ENCODE measurements at places on chromosomes 7 and 10.

- DNase-seq = no peak
Measured at GRCh38 chr10:132878730-132879407, 63.5 kb downstream of the CFAP46 start.

- DNase-seq = no peak
Measured at GRCh38 chr7:132189881-132190280, 386.4 kb downstream of the PLXNA4 start.

GRCh38 chr7:80829527-80829926 lies 89.3 kb downstream of the SEMA3C start:
- DNase-seq = no peak

DNA sequence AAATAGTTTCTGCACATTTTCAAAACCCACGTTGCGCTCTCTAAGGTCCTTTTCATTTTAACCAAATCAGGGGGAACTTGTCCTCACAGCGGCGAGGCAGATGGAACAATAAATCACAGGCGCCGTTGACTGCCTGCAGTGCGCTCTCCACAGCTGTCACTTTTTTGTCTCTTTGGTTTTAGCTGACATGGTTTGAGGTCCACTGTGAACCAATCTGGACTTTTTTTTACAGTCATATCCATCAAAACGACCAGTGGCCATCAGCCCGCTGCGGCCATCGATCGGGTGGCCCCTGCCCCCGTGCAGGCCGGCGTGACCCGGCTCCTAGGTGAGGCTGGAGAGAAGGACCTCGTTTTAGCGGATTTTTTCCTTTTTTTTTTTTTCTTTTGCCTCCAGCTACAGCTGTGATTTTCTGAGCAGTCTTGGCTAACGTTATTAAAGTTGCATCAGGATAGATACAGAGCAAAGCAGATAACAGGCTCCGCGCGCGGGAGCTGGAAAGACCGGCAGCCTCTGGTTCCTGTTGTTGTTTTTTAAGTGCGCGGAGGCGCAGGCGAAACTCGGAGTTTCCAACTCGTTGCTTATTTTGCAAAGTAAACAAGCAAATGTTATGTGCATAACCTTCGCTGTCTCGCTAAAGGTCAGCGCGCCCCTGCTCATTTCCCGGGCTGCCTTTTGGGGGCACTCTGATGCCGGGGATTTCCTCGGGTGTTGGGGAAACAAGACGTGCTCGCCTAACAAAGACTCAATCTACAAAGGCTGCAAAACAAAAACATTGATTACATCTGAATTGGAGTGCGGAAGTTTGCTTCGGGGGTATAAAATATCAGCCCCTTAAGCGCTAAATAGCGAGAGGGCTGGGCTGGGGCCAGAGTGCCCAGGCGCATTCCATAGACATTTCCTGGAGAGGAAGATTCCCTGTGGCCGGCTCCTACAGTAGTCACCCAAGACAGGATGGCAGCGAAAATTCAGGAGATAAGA lies 414.8 kb upstream of the MKI67 start:
- DNase-seq = no peak

DNA sequence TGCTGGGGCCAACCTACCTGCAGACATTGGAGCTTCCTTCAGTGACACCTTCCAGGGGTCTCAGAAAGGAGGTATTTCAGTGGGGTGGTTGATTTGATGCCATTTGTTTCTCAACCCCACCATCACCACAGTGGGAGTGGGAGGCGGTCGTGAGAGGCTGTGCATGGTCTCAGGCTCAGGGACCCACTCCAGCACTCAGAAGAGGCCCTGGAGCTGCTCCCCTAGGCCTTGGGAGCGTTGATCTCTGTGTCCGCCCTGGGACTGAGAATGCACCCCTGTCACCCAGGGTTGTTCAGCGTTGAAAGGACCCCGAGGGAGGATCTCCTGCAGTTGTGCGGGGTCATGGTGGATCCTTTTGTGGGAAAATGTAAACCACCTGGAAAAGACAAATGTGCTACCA lies 410.6 kb downstream of the GLRX3 start:
- no peak for DNase-seq

DNA sequence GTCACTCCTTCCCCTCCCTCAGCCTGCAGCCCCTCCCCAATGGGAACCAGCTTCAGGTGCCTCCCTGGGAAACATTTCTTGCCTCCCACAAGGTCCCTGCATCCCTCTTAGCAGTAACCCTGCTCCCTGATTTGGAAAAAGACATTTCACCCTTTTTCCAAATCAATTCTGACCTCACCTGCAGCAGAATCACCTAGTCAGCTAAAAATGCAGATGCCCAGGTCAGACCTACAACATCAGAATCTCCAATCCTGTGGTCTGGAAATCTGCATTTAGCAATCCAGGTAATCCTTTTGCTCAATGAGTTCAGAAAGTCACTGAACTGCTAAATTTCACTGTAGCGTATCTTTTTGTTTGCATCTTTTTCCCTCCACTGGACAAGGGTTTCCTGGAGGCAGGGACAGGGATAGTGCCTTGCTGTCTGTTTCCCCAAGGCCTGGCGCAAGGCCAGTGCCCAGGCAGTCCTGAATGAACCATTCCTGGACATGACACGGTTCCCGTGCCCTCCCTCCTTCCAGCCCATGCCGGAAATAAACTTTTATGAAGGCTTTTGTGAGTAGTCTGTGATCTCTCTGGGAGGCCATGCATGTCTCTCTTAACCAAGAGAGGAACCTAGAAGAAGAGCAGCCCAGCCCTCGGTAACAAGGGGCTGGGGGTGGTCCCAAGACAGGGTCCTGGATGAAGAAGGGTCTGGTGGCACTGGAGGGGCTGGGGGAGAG lies 44.0 kb downstream of the COL13A1 start:
- no peak for DNase-seq

DNA sequence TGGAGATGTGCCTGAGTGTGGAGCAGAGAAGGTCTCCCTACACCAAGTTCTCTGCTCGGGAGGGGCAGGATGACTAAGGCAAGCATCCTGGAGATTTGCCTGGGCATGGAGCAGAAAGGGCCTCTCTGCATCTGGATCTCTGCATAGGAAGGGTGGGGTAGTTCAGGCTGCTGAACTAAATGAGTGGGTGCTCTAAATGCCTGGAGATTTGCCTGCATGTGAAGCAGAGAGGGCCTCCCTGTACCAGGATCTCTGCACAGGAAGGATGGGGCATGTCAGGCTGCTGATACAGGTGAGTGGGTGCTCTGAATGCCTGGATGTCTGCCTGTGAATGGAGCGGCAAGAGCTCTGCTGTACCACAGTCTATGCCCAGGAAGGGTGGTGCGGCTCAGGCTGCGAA lies 680.7 kb downstream of the SUGCT start:
- no peak for DNase-seq

DNA sequence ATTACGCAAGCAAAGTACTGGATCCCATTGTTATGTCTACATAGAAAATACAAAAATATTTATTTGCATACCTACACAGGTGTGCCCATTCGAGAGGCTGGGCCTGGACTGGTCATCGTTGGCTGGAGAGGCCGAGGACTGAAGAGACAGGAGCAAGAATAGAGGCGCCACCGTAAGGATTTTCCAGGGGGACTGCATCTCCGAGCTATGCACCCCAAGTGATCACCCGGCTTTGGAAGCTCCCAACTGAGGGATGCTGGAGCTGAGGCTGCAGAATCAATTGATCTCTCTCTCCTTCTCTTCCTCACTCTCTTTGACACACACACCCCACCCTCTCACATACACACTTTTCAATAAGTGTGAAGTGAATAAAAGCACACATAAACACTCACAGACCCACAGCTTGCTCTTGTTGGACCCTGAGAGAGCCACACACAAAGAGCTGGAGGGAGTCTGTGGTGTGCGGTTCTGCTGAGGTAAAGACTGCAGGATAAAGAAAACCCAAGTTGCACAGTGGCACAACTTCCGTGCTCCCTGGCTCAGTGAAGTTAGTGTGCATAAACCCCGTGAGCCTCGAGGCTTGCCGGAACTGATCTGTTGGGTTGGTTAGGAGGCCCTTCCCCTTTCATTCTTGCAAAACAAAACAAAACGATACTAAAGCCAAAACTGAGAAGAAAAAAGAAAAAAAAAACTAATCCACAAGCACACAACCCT lies at the start of gene AOAH:
TSS of gene AOAH (minus strand) at position 544 of the 714 bp plus-strand sequence. CDS start at position 198, 346 bp downstream.
- peak; percentile 22 for DNase-seq

DNA sequence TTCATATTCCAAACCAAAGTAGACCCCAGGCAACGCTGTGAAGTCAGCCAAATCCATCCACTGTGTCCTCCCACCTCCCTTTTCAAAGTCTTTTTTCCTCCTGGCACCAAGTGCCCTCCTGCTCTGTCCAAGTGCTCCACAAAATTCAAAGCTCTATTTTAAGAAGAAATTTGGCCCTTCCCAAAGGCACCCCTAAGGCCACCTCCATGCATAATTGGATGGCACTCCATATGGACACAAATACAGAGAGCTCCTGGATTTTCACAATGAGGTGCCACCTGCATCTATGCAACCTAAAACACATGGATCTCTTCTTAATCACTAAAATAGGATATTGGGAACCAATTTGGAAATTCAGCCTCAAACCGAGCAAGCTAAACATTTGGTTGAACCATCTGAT lies 121.6 kb downstream of the RELN start:
- DNase-seq = no peak

DNA sequence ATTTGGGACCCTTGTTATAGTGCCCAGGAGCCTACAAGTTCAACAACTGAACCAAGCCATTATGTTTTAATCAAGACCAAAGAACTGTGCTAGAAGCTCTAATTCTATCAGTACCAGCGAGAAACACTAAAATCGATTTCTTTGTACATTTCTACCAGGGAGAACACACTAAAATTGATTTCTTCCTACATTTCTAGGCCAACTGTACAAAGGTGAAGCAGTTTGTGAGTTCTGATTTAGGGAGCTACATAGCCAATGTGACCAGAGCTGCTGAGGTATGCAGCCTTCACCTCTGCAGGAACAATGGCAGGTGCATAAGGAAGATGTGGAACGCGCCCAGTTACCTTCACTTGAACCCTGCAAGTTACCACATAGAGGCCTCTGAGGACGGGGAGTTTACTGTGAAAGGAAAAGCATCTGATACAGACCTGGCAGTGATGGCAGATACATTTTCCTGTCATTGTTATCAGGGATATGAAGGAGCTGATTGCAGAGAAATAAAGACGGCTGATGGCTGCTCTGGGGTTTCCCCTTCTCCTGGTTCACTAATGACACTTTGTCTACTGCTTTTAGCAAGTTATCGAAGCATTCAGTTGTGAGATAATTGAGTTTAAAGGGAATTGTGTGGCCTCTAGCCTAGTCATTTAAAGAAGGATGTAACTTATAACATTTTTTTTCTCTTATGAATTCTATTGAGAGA lies 31.7 kb downstream of the HYAL4 start:
- DNase-seq = no peak

GRCh38 chr10:78875331-78875877 lies 193.4 kb upstream of the ZMIZ1 start:
- DNase-seq = no peak

- DNase-seq = no peak
Measured at GRCh38 chr7:104059103-104059502, 69.6 kb upstream of the RELN start.

- DNase-seq = no peak
Measured at GRCh38 chr7:151694828-151695580, 175.3 kb upstream of the RHEB start.

DNA sequence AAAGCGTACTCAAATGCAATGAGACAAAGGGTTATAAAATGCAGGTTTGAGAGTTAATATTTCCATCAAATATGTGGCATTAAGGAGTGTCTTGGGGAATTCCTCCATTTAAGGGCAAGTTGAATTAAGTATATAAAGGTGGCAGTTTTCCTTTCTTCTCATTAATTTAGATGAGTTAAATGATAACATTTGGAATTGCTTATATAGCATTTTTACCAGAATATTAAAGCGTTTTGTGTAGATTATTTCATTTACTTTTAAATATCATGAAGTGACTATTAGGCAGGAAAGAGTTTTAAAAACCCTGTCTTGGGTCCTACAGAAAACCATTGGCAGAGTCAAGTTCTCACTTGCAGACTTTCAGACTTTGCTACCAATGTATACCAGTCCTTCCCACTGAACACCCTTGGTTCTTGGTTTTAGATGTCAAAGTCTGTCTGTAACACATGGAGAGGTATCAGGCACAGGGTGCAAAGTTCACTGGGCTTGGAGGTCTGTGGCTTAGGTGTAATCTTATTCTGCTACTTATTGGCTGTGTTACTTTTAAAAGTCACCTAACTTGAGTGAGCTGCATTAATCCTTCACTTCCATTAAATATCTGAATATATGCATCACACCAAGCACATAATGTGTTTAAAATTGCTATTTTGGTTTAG lies 51.0 kb downstream of the ASB4 start:
- no peak for DNase-seq

GRCh38 chr7:3309140-3309539 lies 8.1 kb downstream of the SDK1 start:
- DNase-seq = no peak

- DNase-seq = no peak
Measured at GRCh38 chr10:78397786-78398185, 364.1 kb downstream of the RPS24 start.

DNA sequence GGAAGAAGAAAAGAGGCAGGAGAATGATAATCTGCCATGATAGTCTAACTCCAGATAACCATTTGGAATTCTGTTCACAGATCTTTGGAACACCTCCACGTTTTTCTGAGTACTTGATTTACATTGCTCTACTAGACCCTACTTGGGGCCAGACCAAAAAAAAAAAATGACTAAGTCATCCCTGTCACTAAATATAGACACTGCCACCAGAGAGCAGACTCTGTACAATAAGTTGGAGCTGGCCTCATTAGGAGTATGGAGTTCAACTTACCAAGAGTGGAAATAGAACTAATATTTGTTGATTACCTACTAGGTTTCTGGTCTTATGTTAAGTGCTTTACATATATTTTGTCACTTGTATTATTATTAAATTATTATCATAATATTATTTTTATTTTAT lies 80.9 kb upstream of the ZNF800 start:
- DNase-seq = no peak

- no peak for DNase-seq
Measured at GRCh38 chr10:90846746-90847145, 11.1 kb downstream of the HTR7 start.

DNA sequence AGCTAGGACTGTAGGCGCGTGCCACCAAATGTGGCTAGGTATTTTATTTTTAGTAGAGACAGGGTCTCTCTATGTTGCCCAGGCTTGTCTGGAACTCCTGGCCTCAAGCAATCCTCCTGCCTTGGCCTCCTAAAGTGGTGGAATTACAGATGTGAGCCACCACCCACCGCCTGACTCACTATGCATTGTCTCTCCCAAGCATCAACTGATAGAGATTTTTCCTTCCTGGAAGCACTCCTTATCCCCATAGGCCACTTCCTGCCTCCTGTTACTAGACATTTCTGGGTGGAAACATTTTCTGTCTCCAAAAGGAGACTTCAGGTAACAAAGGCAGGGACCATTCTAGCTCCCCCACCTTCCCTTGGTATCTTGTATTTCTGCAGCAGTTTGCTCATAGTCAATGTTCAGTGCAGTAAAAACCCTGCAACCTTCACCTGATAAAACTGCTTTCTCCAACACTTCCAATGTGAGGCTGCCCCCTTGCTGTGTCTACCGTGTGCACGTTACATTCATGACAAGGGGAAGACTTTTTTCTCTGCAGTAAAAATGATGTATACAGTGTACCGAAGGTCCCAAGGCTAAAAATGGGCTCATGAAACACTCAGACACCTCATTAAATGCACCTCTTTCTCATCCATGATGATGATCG lies 84.9 kb downstream of the NHLRC2 start:
- no peak for DNase-seq
